ENCODE measurements at places on chromosomes 7 and 10. TPM values are rescaled to one million over a fixed set of nuclear protein-coding genes. Genes with fewer than 3 reads are reported as not detected.

GRCh38 chr10:103969857-103970627 is 3.1 kb downstream of the SLK start:
- no peak for DNase-seq

- DNase-seq, result no peak
Observed at GRCh38 chr10:35129185-35129674, 2.6 kb downstream of the CREM start.

ATOH7 gene
- total RNA-seq, result not detected

DNA sequence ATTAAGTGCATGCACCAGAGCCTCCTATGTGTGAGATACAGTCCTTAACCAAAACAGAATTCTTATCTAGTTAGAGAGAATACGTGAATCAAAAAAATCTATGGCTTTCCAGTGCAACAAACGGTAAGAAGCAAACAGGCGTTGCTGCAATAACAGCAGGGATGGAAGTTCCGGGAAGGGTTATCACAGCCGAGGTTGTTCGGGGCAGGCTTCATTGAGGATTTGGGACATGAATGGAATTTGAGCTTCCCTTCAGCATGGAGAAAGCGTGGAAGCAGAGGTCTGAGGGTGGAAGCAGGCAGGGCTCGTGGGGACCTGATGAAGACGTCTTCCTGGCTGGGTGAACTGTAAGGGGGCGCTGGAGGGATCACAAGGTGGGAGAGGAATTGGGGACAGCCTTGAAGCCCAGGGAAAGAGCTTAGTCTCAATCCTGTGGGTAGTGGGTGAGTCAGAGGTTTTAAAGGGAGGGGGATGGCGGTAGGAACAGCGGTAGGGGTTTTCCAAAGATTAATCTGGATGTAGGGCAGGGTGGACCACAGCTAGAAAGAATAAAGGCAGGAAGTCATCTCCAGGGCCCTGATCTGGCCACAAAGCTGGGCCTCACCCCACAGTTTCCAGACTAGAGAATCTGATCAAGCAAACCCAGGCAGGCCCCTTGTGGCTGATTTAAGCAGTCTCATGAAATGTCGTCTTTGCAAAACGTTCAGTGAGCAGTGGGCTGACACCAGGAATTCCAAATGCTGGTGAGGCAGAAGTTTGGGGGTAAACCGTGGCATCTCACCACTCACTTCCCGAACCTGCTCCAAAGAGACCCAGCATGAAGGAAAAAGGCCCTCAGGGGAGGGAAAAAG is 65.1 kb downstream of the CALML3 start:
- DNase-seq, result no peak

- no peak for DNase-seq
Observed at GRCh38 chr7:45593877-45594276, 19.7 kb downstream of the ADCY1 start.

NPC1L1 gene
- total RNA-seq, result 0.16 TPM

- no peak for DNase-seq
Observed at GRCh38 chr7:15461576-15461975, 100.2 kb downstream of the AGMO start.

GRCh38 chr10:509361-510102 is 179.9 kb downstream of the DIP2C start:
- DNase-seq, result no peak

HOXA10 gene
- total RNA-seq, result not detected

DNA sequence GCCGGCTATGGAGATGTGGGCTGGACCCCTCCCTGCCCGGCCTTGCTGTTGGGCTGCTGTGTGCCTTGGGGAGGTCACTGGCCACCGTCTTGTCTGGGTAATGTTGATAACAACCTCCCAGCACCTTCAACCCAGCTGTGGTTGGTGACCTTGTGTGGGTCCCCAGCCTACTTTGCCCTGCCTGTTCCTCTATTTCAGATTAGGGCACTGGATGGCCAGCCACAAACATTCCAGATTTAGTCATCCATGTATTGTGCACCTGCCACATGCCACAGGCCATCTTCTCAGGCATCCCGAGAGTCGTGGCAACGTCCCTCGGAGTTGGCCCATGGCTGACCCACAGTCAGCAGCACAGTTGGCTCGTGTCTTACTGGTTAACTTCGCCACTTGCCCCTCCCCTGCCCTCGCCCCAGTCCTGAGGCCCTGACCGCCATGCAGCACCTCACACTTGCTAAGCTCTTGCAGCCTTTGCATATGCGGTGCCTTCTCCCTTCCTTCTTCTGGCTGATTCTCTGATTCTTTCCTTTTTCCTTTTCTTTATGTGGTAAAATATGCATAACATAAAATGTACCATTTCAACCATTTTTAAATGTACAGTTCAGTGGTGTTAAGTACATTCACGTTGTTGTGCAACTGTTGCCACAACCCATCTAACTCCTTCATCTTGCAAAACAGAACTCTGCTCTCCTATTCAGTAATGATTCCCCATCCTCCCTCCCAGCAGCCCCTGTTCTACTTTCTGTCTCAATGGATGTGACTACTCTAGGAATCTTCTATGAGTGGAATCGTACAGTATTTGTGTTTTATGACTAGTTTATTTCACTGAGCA is 60.6 kb downstream of the PRF1 start:
- no peak for DNase-seq

- no peak for DNase-seq
Observed at GRCh38 chr7:42167206-42167605, 69.8 kb downstream of the GLI3 start.

Data from naive thymus-derived CD8-positive, alpha-beta T cell (primary cell).